ENCODE measurements at places on chromosomes 7 and 10.

DNA sequence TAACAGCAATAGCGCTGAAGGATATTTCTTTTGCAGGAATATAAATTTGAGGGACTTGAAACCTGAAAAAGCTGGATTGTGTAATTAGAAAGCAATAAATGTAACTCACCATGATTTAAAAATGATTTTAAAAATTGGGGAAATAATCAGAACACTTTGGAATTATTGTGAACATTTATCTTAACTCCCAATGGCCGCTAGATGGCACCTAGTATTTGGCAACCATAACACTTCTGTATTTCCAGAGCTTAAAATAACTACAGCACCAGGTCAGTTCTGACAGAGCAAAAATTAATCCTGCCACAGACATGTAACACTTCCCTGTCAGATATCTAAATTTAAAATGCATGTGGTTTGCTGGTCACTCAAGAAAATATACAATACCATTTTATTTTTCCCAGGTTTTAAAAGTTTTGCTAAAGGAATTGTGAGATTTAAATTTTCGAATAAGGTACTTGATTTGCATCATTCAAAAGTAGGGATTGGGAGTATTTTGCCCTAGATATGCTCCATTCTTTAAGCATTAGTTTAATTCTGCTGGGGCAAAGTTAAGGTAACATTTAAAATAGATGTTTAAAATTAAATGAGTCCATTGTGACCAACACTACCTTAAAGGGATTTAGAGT, 144.5 kb downstream of the PPP1R3A start:
- DNase-seq = no peak

- DNase-seq = no peak
Measured at GRCh38 chr7:51647486-51647885, 330.9 kb upstream of the COBL start.

GRCh38 chr10:8072211-8072610, 17.7 kb downstream of the GATA3 start:
- no peak for DNase-seq

- no peak for DNase-seq
Measured at GRCh38 chr7:94288096-94288495, 106.6 kb upstream of the COL1A2 start.

- no peak for DNase-seq
Measured at GRCh38 chr7:24075426-24075810, 208.6 kb upstream of the NPY start.

- DNase-seq = peak; percentile 5
Measured at GRCh38 chr7:121666306-121666705, 206.7 kb upstream of the PTPRZ1 start.

GRCh38 chr10:20004087-20004523, 187.9 kb downstream of the PLXDC2 start:
- no peak for DNase-seq

- DNase-seq = no peak
Measured at GRCh38 chr10:57165671-57166070, 804.6 kb upstream of the ZWINT start.

DNA sequence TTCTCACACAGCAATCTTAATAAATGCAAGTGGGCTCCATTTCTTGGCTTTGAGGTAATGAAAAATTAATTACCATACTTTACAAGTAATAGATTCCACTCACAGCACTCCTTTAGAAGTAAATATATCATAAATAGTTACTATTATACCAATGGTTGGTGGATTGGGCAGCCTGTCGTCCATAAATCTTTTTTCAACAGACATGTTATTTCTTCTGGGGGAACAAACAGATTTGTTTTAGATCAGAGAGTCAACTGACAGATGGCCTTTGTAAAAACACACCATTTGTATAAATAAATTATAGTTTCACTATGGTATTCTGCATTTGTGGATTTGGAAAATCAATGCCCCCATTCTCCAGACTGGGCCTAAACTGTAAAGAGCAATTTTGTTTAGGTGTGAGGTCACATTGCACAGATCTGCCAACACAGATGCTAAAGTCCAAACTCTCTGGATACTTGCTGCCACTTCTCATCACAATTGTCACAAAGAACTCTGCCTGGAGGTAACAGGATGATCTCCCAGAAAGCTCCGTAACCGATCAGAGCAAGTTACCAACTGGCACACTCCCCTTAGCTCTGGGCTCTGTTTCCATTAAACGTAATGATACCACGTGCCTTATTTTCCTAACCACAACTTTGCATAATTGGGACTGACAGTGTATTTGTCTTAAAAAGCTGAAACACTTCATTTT, 4.5 kb upstream of the MACROH2A2 start:
- no peak for DNase-seq

DNA sequence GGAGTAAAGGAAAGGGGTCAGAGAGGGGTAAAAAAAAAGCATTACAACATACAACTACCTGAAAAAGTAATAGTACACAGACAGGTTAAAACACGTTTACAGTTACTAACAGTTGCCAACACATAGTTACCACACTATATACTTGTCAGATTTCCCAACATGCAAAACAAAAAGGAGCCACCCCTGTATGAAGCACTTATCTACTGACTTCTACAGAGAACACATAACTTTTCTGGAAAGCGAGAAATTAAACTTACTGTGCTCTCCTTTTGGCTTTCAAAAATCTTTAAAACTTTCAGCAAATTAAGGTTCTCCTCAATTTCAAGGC, 2.1 kb downstream of the ABI1 start:
- no peak for DNase-seq

- DNase-seq = no peak
Measured at GRCh38 chr7:123075838-123076467, 80.5 kb upstream of the TAS2R16 start.

DNA sequence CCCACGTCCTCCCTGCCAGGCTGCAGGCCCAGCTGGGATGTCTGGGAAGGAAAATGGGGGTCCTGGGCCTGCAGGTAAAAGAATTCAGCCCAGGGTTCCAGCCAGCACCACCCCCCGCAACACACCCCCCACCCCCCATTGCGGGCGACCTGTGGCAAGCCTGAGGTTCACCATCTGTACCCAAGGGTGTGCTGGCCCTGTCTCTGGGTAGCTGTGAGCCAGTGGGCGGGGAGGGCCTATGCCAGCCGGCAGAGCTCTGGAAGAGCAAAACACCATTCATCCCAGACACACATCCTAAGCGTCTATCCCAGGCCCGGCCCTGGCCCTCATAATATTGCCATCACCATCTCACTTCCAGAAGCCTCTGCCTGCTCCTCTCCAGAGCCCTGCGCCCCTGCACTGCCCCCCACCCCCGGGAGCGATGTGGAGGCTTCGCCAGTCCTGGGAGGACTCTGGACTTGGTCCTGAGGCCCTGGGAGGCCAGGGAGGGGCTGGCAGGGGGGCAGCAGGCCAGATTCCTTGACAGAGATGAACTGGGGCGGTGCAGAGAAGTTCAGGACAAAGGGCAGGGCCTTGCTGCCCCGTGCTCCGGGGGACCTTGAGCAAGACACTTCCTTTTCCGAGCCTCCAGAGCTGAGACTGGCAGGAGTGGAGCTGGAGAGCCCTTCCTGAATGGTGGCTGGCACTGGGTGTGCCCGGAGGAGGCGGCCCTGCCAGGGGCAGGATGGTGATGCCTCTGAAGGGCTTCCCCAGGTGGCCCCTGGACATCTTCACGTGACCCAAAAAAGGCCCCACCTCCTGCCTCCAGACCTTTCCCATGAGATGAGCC, 8.7 kb upstream of the TTYH3 start:
- DNase-seq = no peak

GRCh38 chr7:149728491-149729375, 44.7 kb downstream of the ZNF467 start:
- DNase-seq = no peak

DNA sequence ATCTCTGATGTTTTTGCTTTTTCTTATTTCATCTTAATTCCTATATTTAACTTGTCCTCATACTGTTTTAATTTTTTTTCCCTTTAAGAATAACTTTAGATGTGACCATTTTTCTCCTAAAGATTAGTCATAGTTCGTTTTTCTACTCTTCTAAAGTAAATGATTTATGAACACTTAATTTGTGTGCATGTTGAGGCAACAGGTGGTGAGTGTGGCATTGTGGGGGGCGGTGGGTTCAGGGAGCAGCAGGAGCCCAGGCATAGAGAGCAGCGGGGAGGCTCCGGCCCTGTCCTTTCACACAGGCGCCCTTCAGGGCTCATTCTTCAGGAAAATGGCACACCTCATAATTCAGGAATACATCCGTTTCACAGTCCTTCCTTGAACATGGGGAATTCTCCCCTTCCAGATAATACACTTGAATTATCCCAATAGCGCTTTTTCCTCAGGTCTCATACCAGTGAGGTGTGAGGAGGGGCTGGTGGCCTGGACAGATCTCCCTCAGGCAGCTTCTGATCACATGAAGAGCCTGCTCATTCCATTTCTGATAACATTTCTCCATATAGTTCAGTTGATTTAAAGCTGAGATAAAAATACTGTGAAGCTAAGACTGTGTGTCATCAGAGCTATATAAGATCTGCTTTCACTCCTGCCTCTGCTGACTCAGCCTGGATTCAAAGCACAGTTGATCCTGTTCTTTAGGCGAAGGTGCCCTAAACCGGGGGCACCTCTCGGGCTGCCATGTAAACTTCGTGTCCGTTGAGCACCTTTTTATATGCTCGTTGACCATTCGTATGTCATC, 40.2 kb downstream of the CUL1 start:
- no peak for DNase-seq

- DNase-seq = no peak
Measured at GRCh38 chr10:44195112-44196007, 189.5 kb downstream of the CXCL12 start.

DNA sequence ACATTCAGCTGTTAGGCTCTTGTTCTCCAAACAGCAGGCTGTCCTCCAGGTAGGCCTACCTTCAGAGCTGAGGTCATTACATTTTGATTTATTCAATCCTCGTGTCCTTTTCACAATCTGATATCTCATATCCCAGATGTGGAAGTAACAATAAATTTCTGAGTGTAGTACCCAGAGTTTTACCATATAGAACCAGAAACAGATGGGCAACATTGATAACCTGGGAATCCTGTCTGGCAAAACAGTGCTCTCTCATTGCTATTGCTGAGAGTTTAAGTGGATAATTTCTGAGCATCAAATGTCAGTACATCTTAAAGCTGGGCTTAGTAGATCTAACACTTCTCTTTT, 1007.8 kb downstream of the REEP3 start:
- no peak for DNase-seq

- no peak for DNase-seq
Measured at GRCh38 chr7:11604505-11604904, 227.5 kb downstream of the THSD7A start.

DNA sequence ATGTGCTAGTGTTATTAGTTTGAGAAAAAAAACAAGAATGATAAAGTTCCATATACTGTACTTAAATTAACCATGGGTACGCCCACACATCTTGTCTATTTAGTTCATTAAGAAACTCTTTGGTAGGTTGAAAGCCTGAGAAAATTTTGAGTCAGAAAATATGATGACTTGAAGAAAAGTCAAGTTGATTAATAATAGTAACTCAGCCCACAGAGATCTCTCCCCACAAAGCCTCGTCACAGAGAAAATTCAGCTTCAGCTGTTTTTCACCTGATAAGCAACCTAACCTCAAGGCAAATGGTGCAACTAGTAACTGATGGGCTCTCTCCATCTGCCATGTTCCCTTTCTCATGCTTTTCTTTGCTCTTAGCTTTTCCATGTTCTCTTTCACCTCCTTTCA, 1021.6 kb downstream of the GATA3 start:
- no peak for DNase-seq

GRCh38 chr10:60834401-60834800, 56.1 kb downstream of the CDK1 start:
- no peak for DNase-seq

DNA sequence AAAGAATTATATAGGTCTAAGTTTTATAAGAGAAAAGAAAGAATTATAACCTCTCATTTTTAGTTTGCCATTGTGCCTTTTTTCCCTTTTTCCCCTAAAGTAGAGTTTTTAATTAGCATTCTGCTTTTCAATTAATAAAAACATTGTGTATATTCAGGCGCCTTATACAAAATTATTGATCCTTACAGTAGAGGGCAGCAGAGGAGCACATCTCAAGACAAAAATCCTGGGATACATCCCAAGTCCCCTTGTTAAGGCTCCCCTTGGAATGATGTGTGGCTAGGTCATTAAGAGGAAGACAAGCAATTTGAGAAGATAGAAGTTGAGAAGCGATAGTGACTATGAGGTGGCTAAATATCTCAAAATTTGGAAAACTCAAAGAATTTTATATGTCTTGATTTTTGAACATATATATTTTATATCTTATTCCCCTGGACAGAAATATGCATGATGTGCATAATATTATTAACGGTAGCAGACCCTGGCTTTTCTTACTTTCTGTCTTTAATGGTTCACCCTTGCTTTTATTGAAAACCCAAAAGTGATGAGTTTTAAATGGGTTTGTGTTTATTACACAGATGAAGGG, 19.1 kb upstream of the TPK1 start:
- DNase-seq = no peak

DNA sequence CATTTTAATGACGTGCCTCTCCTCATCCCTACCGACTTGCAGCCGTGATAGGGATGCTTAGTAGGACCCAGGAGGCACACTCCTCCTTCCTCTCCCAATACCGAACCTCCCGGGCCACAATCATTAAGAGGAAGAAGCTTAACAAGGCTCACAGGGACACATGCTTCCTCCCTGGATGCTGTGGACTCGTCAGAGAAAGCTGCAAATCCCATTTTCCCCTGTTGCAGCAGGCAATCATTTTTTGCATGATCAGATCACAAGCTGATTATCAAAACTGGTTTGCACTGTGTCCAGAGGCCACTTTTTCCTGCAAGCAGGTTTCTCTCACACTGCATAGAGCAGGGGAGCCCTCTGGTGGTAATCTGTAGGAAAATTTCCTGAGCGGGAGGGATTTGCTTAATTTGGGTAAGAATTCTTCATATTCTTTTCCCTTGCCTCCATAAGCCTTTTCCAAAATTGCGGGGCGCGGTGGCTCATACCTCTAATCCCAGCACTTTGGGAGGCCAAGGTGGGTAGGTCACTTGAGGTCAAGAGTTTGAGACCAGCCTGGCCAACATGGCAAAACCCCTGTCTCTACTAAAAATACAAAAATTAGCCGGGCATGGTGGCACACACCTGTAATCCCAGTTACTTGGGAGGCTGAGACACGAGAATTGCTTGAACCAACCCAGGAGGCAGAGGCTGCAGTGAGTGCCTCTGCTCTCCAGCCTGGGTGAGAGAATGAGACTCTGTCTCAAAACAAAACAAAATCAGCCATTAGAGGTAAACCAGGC, 16.1 kb upstream of the LAMB4 start:
- DNase-seq = peak; percentile 64
